ENCODE measurements at places on chromosomes 3 and 15. TPM values are rescaled to one million over a fixed set of nuclear protein-coding genes. Genes with fewer than 3 reads are reported as not detected.

GRCh38 chr3:171776411-171776810 lies 33.9 kb downstream of the PLD1 start:
- H3K4me1 ChIP-seq = peaks cover 3% of the 10 kb centered on the region
- no peak overlapping the region for H3K27ac ChIP-seq
- peaks cover 2% of the 10 kb centered on the region for H3K27me3 ChIP-seq
- no peaks in the 10 kb centered on the region for H3K36me3 ChIP-seq

GOLGA8K gene
- 1.9 TPM for total RNA-seq

DNA sequence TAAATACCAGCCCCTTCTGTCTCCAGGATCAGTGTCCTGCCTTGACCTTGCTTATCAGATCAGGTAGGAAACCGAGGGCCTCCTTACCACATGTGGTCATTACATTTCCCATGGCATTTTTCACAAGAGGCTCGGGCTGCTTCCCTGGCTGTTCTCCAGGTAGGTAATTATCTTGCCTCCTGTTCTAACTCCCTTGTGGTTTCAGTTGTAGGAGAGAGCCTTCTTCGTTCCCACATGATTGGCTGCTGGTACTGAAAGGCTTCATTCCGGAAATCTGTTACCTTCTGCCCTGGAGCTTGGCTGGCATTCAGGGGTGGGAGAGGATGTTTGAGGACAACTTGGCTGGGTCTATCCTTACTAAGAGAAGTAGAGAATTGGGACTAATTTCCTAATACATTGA lies 46.8 kb upstream of the RORA start:
- no peak for DNase-seq
- H3K27me3 ChIP-seq = peaks cover 17% of the 10 kb centered on the region
- H3K4me1 ChIP-seq = no peaks in the 10 kb centered on the region
- no peak overlapping the region for H3K27ac ChIP-seq
- H3K4me3 ChIP-seq = no peak overlapping the region

DNA sequence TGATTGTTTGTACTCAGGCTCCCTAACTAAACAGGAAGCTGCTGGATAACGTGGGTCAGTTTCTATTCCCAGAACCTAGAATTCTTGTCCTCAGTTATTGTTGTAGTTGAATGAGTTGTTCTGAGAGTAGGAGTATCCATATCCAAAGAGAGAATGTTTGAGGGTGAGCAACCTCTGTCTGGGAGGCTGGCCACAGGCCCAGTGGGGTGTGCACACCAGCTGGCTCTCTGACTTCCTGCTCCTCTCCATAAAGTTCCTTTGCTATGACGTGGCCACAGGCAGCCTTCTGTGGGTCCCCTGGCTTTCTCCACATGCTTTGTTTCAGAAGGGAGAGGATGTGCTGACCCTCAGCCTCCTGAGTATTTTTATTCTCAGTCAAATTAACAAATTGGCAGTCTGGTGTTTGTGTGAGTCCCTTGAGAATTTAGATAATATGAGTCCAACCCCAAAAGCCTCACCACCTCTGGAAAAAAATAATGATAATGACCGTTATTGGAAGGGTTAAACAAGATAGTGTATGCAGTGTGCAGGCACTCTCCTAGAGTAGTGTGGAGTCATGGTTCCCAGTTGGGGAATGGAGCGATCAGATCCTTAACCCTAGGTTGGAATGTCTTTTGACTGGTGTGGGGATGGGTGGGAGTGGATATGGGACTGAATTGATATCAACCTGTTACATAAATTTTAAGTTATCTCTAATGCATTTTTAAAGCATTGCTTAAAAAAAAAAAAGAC lies 47.6 kb upstream of the MED12L start:
- H3K4me1 ChIP-seq = no peaks in the 10 kb centered on the region
- H3K27me3 ChIP-seq = no peaks in the 10 kb centered on the region

RLBP1 gene
- not detected for total RNA-seq

DNA sequence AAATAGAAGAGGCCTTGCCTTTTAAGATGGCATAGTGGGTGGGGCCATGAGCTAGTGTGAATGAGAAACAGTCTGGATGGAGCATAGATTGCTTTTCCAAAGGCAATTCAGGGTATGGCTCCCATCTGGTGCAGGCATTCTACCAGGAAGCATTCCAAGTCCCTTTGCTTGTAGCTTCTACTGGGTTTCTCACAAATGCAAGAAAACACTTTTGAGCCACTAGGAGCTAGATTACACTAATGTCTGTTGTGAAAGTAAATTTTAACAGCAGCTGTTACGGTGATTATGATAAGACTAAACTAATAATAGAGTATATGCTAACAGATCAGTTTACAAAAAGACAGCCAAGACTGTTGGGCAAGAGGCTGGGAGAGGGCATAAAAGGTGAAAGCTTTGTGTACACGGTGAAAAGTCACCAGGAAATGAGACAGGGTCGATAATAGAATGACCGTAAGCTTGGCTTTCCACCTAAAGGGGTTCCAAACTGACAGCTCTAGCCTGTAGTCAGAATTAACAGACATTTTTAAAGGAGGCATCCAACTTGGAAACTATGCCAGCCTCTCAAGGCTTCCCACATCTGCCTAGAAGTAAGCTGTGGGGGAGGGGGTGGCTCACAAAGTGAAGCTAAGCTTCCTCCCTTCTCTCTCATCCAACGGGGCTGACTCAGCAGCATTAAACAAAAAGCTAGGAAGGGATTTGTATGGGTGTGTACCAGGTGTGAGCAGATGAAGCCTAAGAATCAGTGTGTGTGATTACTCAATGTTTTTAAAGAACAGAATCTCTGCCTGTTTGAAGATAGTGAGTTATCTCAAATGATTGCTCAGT lies 61.1 kb upstream of the GPD1L start:
- H3K4me1 ChIP-seq = no peaks in the 10 kb centered on the region
- H3K36me3 ChIP-seq = peaks cover 17% of the 10 kb centered on the region
- H3K27me3 ChIP-seq = no peaks in the 10 kb centered on the region
- H3K27ac ChIP-seq = no peak overlapping the region

DNA sequence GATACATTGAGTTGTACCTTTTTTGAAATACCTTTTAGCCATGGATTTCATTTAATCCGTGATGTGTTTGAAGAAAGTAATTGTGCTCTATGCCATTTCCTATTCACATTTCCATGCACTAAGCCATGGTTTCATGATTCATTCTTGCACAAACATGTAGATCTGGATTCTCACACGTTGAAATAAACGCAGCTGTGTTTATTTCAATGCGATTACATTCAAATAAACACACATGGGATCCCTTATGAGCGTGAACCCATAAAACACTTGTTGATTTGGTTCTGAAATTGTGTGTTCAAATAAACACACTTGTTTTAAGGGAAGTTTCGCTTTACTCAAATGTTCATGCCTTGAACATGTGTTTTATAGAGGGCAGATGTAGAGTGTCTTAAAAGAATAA lies 39.2 kb downstream of the BBX start:
- peaks cover 3% of the 10 kb centered on the region for H3K36me3 ChIP-seq
- H3K4me3 ChIP-seq = no peak overlapping the region
- peaks cover 50% of the 10 kb centered on the region for H3K4me1 ChIP-seq
- peak overlapping the region; percentile 48 for H3K27ac ChIP-seq

GRCh38 chr15:48667701-48668100 lies 22.2 kb upstream of the FBN1 start:
- H3K27ac ChIP-seq = no peak overlapping the region
- H3K36me3 ChIP-seq = no peaks in the 10 kb centered on the region
- no peak overlapping the region for H3K4me3 ChIP-seq
- DNase-seq = no peak
- H3K27me3 ChIP-seq = peaks cover 4% of the 10 kb centered on the region

GRCh38 chr3:37707428-37708372 lies 154.0 kb upstream of the CTDSPL start:
- no peak overlapping the region for H3K4me3 ChIP-seq
- no peak overlapping the region for H3K27ac ChIP-seq

- peak within 1 kb of the TSS; percentile 31 for H3K4me3 ChIP-seq
- H3K36me3 ChIP-seq = no peaks in the 10 kb centered on the region
- H3K27me3 ChIP-seq = peaks cover 58% of the 10 kb centered on the region
- peaks cover 14% of the 10 kb centered on the region for H3K4me1 ChIP-seq
- DNase-seq = no peak
Measured at GRCh38 chr15:77632534-77633133, at the start of gene LINGO1. LINGO1 (minus strand) TSS chr15:77632912; CDS start chr15:77632315, 597 bp downstream.

- no peaks in the 10 kb centered on the region for H3K36me3 ChIP-seq
- H3K4me3 ChIP-seq = peak overlapping the region; percentile 47
- DNase-seq = no peak
- no peaks in the 10 kb centered on the region for H3K27me3 ChIP-seq
- H3K4me1 ChIP-seq = peaks cover 39% of the 10 kb centered on the region
Measured at GRCh38 chr15:64507293-64507802, 47.0 kb downstream of the ZNF609 start.

- H3K27me3 ChIP-seq = peaks cover 38% of the 10 kb centered on the region
- H3K4me1 ChIP-seq = no peaks in the 10 kb centered on the region
- no peaks in the 10 kb centered on the region for H3K36me3 ChIP-seq
- no peak overlapping the region for H3K27ac ChIP-seq
Measured at GRCh38 chr15:58159827-58160386, 21.7 kb downstream of the AQP9 start.

TUSC7 gene
- not detected for total RNA-seq

SPINT1 gene
- total RNA-seq = 0.80 TPM

GRCh38 chr15:89105147-89105546 lies 16.9 kb downstream of the ABHD2 start:
- no peak overlapping the region for H3K27ac ChIP-seq
- peaks cover 8% of the 10 kb centered on the region for H3K4me1 ChIP-seq
- no peaks in the 10 kb centered on the region for H3K36me3 ChIP-seq
- no peaks in the 10 kb centered on the region for H3K27me3 ChIP-seq

- peaks cover 45% of the 10 kb centered on the region for H3K27me3 ChIP-seq
- no peak overlapping the region for H3K4me3 ChIP-seq
- DNase-seq = no peak
- no peaks in the 10 kb centered on the region for H3K4me1 ChIP-seq
- H3K27ac ChIP-seq = no peak overlapping the region
- no peaks in the 10 kb centered on the region for H3K36me3 ChIP-seq
Measured at GRCh38 chr15:71708741-71709140, 101.6 kb upstream of the NR2E3 start.

DNA sequence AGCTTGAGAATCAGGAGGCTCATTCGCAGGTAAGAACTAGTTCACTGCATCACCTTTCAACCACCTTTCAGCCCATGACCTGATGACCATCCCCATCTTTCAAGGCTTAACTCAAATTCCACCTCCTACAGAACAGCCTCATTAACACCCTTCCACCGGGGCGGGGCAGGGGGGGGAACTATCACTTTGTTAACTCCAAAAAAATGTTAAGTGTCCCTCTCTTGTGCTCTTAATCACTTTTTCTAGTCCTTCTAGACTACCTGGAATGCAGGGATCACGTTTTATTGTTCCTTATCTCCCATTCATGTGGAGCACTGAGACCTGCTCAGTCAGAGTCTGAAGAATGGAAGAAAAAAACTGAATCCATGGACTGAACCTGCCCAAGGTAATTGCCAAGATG lies 51.8 kb downstream of the ATP13A4 start:
- no peak overlapping the region for H3K4me3 ChIP-seq
- no peak overlapping the region for H3K27ac ChIP-seq
- no peaks in the 10 kb centered on the region for H3K27me3 ChIP-seq
- no peaks in the 10 kb centered on the region for H3K36me3 ChIP-seq

- peaks cover 3% of the 10 kb centered on the region for H3K27me3 ChIP-seq
- no peak overlapping the region for H3K4me3 ChIP-seq
- no peaks in the 10 kb centered on the region for H3K4me1 ChIP-seq
- no peak for DNase-seq
- no peaks in the 10 kb centered on the region for H3K36me3 ChIP-seq
Measured at GRCh38 chr3:45583021-45583851, 11.3 kb upstream of the LIMD1 start.

GASK1A gene
- not detected for total RNA-seq
